ENCODE measurements at places on chromosomes 4 and X.

- DNase-seq: no peak
Measured at GRCh38 chr4:155960522-155960921, 6.9 kb upstream of the CTSO start.

GRCh38 chr4:15370296-15370695, 57.5 kb upstream of the C1QTNF7 start:
- DNase-seq: no peak

- peak; percentile 8 for DNase-seq
Measured at GRCh38 chr4:118410138-118410537, 57.3 kb upstream of the PRSS12 start.

DNA sequence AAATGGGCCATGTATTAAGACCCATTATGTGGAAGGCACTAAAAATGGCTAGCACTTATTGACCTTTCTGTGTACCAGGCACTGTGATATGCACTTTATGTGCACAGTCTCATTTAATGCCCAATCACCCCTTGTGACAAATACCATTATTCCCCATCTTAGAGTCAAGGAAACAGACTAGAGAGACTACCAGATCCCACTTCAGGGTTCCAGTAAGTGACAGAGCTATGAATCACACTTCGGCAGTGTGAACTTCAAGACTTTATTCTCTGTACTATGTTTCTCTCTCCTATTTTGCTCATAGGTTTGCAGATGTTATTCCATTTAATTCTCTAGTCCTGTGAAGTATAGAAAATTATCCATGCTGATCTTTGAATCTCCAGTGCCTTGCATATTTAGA, 107.0 kb downstream of the NFKB1 start:
- DNase-seq: peak; percentile 32

- DNase-seq: no peak
Measured at GRCh38 chr4:29066861-29067260, 1653.3 kb upstream of the PCDH7 start.

GRCh38 chr4:132557660-132558059, 591.4 kb upstream of the PCDH10 start:
- DNase-seq: no peak

DNA sequence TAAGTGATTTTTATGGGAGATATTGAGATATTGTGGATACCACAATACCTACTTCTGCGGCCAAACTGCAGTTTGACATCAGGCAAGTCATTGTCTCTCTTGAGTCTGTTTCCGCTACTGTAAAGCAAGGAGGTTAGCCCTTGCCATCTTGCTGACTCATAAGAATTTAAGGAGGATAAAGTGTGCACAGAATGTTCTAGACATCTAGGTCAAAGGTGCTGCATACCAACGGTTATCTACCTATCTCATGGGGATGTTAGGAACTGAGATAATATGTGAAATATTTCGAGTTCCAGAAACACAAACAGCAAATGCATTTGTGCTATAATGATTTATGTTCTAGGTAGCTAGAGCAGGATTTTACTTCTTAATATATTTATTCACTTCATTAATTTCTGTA, 211.5 kb upstream of the NR3C2 start:
- no peak for DNase-seq

DNA sequence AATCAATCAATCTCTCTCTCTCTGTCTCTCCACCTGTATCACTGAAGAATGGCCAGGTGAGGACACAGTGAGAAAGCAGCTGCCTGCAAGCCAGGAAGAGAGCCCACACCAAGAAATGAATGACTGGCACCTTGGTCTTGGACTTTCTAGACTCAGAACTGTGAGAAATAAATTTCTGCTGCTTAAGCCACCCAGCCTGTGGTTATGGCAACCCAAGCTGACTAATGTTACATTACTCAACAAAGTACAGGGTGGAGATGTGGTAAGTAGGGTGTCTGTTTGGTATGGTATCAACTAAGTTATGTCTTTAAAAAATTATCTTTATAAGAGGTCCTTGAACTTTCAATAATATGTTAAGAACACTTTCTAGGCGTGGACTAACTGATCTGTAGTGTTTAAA, 159.3 kb downstream of the EPHA5 start:
- peak; percentile 76 for DNase-seq

DNA sequence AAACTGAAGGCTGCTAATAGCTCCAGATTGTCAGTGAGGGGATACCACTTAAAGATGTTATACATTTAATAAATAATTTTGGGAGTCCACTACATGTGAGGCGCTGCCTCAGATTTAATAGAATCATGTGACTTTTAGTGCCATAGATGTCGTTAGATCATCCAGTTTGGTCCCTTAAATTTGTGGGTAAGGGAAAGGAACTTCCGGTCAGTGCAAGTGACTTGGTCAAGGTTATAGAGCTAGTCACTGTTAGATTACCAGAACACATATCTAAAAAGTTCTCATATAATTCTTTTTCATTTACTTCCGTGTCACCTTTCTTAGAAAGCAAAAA, 529 bp upstream of the UBA6 start:
- DNase-seq: no peak

DNA sequence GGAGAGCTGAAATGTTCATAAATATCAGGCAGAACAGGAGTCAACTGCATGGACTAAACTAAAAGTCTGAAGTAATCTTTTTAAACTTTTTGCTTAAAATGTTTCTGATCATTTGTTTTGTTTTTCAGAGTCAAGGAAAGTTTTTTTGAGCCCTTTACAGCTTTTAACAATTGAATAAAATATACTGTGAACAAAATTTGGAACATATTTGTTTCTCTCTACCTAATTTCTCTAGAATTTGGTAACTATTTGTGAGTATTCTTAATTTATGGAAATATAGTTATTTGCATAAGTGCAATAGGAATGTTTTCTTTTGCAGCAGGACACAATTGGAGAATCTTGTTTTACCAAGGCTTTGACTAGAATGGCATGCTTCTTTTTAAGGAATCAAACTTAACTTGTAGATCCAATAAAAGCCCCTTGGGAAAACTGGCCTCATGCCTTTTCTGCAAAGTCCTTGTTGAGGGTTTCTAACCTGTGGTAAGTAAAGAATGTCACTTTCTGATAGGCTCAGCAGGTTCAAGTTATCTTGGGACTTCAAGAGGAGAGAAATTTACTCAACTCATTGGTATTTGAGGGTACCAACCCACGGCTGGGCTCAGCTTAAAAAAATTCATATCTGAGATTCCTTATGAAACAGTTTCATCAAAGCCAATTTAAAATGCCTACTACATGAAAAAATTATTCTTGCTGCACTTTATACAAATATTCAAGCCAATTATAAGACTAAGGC, 91.5 kb downstream of the UPRT start:
- no peak for DNase-seq

DNA sequence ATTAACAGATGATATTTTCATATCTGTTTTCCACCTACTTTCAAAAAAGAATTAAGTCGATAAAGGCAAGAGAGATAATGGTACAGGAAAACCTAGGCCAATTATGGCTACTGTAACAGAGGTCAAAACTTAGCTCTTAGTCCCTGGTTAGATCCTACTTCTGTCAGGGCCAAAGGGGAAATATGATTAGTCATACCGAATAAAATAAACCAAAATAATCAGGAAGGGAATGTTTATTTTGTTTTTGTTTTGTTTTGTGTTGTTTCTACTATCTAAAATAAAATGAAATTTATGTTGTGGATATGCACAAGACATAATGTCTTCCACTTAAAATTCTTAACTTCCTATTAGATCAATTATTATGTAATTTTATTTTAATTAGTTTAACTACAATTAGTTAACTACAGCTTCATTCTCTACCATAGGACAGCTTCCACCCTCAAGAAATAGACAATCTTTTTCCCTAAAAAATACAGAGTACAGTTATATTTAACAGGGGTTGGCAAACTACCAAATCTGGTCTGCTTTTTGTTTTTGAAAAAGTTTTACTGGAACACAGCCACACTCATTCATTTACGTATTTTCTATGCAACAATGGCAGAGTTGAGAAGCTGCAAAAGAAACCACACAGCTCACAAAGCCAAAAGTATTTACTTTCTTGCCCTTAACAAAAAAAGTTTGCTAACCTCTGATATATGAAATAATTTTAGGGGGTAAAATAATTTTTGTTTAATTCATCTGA, 25.4 kb downstream of the TMEM47 start:
- no peak for DNase-seq

DNA sequence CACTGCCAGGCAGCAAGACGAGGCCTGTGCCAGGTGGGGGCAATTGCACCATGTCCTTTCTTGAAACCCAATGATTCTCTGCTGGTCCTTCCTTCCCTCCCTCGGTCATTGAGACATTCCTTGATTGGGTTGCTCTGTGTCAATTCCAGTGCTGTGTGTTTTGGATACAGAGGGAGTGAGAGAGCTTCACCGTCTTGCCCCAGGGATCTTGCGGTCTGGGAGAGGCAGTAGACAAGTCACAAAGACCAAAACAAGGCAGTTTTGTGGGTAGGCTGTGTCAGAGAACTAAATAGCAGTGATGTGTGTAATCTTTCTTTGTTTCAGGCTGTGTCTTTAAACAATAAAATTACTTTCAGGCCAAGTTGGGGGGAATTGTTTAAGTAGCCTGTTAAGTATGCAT, 38.8 kb upstream of the TADA2B start:
- no peak for DNase-seq

- peak; percentile 34 for DNase-seq
Measured at GRCh38 chrX:57595381-57595811, 3.6 kb downstream of the ZXDB start.

GRCh38 chr4:75038376-75038775, 105.5 kb downstream of the PARM1 start:
- no peak for DNase-seq

DNA sequence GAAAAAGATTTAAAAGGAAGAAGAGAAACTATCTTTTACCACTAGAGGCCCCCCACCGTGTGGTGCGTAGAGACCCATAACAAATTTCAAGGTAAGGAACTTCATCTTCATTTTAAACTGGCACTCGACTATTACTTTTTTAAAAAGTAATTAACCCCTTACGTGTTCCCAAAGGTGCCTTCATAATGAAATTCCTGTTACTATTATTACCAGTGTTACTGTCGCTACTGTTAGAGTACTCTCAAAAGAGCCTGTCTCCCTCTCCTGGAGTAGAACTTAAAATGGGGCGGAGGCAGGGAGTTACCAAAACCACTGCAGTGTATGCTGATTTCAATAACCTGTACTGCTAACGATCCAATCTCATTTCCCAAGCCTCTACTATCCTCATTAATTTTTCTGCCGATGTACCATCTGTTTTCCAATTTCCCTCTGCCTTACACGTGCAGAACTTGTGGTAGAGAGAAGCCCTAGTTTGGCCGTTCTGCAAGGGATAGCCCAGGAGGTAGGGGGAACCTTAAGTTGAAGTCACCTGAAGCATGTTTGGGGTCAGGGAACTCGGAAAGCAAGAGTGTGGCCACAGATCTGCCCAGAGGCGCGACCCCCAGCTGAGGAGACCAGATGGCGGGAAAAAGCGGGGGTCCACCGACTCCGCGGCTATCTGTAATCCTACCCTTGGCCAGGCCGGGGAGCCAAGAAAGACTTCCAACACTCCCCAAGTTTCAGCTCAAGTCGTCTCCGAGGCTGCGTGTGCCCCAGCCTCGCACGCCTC, 720 bp upstream of the STK26 start:
- DNase-seq: no peak

GRCh38 chr4:128825226-128825625, 15.7 kb downstream of the JADE1 start:
- peak; percentile 61 for DNase-seq

DNA sequence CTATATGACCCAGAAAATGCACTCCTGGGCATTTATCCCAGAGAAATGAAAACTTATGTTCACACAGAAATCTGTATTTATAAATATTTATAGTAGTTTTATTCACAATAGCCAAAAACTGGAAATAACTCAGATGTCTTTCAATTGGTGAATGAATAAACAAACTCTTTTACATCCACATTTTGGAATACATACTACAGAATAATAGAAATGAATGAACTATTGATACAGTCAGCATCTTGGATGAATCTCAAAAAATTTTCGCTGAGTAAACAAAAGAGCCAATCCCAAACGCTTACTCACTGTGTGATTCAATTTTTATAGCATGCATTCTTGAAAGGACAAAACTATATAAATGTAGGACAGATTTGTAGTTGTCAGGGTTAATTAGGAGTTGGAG, 75.1 kb upstream of the HTR2C start:
- no peak for DNase-seq

- DNase-seq: peak; percentile 3
Measured at GRCh38 chr4:94758700-94759399, 1.1 kb downstream of the BMPR1B start.

DNA sequence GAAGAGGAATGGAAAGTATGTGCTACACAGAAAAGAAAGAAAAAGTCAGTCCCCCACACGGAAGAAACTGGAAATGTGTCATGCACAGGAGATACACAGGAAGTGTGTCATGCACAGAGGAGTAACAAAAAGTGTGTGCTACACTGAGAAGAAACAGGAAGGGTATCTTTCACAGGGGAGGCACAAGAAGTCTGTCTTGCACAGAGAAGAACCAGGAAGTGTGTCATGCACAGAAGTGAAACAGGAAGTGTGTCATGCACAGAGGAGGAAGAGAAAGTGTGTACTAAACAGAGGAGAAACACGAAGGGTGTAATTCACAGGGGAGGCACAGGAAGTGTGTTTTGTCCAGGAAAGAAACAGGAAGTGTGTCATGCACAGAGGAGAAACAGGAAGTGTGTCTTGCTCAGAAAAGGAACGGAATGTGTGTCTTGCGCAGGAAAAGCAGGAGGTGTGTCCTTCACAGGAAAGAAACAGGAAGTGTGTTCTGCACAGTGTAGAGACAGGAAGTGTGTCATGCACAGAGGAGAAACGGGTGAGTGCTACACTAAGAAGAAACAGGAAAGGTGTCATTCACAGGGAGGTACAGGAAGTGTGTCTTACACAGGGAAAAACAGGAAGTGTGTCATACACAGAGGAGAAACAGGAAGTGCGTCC, 527.2 kb upstream of the PRKX start:
- no peak for DNase-seq

- no peak for DNase-seq
Measured at GRCh38 chr4:89954906-89955695, 60.4 kb downstream of the MMRN1 start.

DNA sequence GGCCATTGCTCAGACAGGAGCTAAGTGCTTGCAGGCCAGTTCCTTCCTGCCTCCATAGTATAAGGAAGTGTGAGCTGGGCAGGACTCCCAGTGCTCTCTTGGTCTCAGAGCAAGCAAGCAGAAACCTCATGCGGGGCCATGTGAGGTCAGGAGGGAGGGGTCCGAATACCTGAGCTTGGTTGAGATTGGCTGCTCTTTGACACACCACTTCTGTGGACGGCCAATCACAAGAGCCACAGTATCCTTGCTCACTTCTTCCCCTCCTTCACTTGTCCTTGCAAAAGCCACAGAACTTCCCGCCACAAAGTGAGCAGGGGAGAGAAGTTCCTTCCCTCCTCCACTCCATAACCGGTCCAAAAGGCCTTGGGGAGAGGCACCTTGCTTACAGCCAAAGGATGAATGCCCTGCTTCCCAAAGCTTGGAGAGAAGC, 56.7 kb downstream of the PRPS1 start:
- DNase-seq: peak; percentile 30
